ENCODE measurements at places on chromosomes 16 and 17.

DNA sequence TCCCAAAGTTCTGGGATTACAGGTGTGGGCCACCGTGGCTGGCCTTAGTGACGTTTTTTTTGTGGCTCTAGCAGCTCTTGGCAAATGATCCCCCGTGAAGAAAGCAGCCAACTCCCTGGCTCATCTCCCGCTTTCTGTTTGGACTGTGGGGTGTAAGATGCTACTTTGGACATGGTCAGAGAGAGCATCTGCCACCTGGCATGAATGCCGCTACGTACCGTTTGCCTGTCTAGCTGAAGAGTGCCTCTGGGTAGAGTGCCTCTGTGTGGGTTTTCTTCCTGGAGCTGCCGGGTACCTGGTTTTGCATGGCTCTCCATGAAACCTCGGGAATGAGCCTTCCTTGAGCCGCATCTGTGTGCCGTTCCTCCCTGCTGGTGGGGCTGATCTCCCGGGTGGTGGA, 34.3 kb downstream of the NDEL1 start:
- DNase-seq: no peak

DNA sequence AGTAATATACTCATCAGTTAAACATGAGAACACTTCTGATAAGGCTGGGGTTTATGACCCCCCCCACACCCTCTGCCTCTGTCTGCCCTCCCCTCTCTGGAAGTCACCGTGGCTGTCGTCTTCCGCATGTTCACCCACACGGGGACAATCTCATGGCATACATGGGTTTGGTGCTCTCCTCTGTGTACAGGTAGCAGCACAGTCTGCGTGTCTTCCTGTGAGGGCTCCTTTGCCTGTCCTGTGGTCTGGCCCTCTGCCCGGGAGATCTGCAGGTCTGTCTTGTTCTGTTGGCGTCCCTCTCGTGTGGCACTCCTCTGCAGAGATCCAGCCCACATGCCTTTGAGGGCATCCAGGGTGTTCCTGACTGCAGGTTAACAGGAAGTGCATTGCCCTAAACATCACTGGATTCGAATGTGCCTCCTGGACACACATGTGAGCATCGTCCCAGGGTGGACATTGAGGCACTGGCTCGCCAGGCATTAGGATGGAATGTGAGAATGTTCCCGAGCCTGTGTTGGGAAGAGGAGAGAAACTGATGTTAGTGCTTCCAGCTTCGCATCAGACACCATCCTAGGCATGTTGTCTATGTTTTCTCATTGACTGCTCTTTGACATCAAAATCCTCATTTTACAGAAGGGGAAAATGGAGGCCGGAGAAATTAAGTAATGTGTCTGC, 54.5 kb downstream of the NKD1 start:
- no peak for DNase-seq

DNA sequence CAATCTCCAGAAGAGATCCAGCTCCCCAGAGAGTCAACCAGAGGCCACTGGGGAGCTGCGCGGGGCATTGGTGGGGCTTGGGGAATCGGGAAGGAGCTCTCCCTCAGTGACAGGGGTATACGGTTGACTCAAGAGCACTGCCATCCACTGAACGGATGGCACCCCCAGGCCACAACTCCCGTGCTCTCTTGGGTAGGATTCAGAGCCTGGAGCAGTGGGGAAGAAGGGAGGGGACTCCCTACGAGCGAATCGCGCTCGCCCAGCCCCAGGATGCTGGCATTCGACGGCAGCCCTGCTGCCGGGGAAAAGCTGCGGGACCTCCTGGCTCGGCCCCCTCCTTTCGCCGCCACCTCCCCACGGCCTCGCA, 473 bp upstream of the TPPP3 start:
- no peak for DNase-seq

DNA sequence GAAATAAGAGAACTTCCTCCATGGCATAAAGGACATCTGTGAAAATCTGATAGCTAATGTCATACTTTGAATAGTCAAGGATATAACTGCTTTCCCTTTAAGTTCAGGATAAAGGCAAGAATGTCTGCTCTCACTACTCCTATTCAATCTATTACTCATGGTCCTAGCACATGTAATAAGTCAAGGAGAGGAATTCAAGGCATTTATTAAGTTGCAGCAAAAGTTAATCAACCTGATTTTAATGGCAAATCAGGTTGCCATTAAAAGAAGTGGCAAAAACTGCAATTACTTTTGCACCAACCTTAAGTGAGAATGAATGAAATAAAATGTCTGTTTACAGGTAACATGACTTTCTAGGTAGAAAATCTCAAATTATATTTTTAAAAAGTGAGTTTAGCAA, 225.9 kb downstream of the CNTNAP4 start:
- DNase-seq: no peak

Measured in NAMALWA (cell line).